GM12891 (cell line): ENCODE measurements at places on chromosomes 2 and 18.

DNA sequence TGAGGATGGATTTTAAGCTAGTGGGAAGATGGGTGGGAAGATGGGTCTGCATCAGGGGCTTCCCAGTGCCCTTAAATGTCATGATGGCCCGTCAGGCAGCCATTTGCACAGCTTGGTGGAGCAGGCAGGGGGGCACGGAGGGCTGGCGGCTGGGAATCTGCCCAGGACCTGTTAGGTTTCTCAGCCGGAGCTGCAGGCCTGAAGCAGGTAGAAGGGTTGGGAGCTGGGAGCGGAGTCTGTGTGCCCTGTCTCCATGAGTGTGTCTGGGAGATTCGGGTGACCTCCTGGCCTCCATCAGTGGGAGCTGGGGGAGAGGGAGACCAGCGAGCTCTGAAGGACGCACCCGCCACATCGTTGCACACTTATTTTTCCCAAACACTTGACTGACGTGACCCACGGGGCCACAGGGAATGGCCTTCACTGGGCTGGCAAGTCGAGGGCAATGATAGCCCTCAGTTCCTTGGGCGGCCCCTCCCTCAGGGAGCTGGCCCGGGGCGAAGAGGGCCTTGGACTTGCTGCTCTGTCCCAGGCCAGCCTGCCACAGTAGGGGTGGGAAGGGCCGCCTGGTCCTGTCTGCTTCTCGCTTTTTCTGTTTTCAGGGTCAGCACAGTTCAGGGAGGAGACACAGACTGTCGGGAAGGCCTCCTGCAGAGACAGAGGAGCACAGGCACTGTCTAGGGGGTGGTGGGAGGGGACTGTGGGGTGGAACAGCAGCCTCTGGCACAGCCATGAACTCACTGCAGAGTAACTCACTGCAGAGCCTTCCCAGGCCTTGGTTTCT is 236.8 kb downstream of the ZBTB7C start:
- DNase-seq: no peak

- no peak for DNase-seq
These were observed 23.3 kb downstream of the PELI1 start for GRCh38 chr2:64120928-64121327.

GRCh38 chr2:224528171-224528570 is 57.0 kb downstream of the CUL3 start:
- DNase-seq: no peak

- no peak for DNase-seq
These were observed 11.4 kb downstream of the GPR35 start for GRCh38 chr2:240636563-240637115.

DNA sequence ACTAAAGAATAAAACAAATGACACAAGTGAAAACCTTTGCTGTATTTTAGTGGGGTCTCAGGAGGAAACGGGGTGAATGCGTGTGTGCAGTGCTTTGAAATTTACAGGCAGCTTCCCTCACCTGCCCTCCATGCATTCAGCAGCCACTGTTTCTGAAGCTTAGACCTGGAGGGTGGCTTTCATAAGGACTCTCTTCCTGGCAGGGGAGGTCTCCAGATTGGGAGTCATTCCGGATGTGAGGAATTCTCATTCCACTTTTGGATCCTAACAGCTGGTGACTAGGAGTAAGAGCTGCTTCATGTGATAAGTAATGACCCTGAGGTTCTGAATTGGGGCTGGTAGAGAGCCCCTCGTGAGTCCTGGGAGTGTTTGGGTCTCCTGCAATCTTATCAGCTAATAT is 192.5 kb downstream of the SH3BP4 start:
- no peak for DNase-seq

GRCh38 chr2:62348700-62349099 is 152.8 kb downstream of the B3GNT2 start:
- no peak for DNase-seq

GRCh38 chr18:62526098-62527025 is 3.5 kb downstream of the ZCCHC2 start:
- no peak for DNase-seq

GRCh38 chr2:138373993-138374408 is 127.6 kb upstream of the SPOPL start:
- peak; percentile 5 for DNase-seq

GRCh38 chr2:152219077-152219828 is 43.7 kb upstream of the STAM2 start:
- DNase-seq: no peak

GRCh38 chr2:141943918-141944317 is 186.9 kb downstream of the LRP1B start:
- no peak for DNase-seq

DNA sequence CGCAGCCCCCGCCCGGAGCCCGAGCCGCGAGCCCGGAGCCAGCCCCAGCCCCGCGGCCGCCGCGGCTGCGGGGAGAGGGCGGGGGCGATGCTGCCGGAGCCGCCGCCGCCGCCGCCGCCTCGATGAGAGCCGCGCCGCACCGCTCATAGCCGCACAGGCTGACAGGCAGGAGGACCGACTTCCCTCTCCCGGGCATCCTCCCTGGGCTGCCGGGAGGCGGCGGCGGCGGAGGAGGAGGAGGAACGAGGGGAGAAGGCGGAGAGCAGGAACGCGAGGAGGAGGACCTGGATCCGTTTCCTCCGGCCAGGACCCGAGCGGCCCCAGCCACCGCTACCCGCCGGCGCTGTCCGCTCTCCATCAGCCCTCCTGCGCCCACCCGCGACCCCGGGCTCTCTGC is 370 bp downstream of the KLHL29 start:
- peak; percentile 41 for DNase-seq

DNA sequence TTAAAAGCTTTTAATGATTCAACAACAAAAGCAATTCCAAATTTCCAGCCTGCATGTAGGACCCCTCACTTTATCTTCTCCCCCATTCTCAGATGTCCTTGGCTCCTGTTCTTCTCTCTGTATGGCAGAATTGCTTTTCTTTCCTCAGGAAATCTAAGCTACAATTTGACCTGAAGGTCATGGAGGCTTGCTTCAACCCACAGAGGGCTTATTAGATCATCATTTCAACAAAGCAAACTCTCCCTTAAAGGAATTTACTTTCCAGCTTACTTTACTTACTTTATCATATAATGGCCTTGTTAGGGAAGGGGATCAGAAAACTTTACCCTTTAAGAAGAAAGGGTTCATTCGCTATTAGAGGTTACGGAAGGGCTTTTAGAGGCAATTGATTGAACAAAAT is 211.5 kb downstream of the RAD51AP2 start:
- DNase-seq: no peak

DNA sequence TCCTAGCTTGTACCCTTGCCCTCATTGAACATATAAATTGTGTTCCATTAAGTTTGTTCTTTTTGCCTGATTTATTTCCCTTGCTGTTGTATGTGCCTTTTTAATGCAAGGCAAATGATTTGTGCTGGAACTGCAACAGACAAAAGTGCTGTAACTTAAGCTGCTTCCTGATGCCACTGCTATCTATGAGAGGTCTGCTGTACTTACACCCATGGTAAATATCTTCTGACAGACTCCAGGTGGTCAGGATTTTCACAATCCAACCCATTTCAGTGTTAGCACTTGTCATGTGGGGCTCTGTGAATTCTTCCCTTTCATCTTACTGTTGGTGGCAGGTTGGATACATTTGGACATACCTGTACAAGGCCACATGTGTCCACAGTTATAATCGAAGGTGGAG is 63.5 kb downstream of the ARHGAP15 start:
- DNase-seq: no peak

DNA sequence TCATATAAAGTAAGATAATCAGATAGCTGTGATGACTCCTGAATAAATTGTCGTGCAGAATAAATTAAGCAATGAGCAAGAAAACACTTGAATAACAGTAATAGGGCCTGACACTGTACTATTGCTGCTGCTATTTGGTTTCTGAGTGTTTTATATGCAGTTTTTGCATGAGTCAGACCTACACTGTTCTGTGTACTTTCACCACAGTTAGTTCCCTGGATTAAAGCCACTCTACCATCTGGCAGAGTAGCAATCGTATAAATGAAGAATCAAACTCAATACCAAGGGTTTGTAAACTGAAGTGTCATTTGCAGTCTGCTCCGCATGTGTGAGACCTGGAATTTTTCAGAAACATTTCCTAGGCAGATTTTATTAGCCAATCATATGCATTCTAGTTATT is 398.6 kb upstream of the CDH7 start:
- DNase-seq: no peak

- DNase-seq: no peak
These were observed 237.7 kb downstream of the ATAD2B start for GRCh38 chr2:23689131-23689700.

DNA sequence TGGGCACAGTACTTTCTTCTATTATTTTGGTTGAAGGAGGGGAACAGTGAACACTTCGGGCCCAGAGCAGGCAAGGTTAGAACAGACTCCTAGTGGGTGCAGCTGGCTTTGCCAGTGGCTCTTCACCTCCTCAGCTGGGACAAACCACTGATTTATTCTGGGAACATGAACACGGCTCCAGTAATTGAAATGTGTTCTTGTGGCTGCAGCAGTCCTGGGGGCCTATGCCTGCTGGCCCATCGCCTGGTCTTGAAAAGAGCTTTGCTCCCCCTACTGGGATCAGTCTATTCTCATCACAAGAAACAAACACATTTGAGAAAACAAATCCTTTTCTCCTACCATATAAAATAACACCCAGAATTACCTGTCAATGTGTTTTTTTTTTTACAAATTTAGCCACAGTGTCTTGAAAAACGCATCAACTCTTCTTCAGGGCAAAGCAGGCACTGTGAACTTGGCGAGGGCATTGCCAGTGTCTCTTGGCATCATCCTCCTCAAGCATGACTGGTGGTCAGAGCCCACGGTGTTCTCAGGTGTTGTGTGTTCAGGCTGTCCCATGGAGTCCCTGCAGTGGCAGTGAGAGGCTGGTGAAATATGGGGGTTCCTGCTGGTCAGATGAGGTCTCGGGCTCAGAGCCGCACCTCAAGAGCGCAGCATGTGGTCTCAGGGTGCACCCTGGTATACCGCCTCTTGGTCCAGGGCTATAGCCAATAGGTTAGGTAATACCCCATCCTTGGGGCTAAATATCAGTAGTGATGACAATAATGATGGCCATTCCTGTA is 51.3 kb downstream of the RNF144A start:
- DNase-seq: no peak

- DNase-seq: no peak
These were observed 321.9 kb upstream of the NETO1 start for GRCh38 chr18:73189718-73190117.

- DNase-seq: no peak
These were observed 69.3 kb downstream of the SIGLEC15 start for GRCh38 chr18:45894818-45895217.

- DNase-seq: no peak
These were observed 306.5 kb upstream of the TNP1 start for GRCh38 chr2:217166241-217166850.

DNA sequence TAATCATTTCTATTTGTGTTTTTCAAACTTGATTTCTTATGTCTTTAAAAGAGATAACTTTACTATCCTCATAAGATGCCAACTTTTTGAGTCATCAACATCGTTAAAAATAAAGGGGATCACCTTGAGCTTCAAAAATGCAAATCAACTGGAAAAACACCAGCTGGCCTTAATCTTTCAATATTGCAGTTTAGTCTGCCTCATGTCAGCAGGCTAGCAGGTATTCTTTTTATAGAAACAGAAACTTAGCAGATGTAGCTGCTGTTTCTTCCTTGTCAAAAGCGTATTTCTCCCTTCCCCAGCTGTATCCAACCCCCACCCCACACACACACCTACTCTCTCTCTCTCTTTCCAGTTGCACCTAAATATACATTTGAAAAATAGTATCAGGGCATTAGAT is 154.1 kb upstream of the ZNF804A start:
- DNase-seq: no peak

DNA sequence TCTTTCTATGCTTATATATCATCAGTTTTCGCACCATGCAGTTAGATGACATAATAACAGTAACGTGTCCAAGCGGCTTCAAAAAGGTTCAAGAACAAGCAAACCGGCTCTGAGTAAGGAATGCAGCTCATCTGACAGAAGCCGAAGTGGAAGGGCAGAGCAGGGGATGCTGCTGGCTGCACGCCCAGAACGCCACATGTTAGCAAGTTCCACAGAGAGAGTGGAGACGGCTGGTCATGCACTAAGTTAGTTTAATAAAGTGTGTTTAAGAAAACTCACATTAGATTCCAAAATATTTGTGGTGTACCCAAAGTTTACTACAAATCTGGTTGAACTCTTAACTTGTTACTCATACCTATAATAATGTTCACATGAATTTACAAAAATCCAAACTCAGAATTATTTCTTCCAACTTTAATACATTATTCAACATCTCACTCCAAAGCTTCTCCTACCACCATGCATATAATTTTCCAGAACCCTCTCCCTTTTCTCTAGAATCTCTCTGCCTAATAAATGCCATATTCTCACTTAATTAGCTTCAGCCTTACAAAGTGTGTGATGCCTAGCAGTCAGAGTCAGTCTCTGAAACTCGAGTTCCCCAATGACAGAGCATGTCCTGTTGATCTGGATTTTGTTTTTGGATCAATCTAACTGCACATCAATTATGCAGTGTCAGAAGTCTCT is 170.0 kb downstream of the DNAH7 start:
- DNase-seq: no peak

DNA sequence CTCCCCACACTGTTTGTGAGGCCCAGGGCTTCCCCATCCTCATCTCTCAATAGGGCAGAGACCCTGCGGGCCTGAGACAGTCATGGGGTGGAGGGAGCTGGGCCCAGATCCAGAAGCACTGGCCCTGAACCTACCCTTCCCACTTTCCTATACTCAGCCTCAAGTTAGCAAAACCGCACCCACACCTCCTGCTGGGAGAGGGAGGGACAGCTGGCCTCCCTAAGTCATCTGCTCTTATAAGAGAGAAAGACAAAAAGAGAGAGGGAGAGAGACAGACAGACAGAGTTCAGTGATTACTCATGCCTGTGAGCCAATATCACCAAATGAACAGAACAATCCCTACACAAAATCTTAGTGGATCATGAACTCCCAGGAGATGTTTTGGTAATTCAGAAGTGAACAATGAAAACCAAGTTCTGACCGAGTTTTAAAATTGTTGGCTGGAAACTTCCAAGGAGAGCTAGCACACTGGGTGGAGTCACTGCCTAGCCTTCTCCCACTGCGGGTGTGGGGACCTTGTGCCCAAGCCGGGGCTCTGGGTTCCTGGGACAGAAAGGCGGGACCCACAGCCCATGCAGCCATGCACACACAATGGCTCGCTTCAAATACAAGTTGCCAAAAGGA is 130.5 kb downstream of the PXDN start:
- DNase-seq: no peak

DNA sequence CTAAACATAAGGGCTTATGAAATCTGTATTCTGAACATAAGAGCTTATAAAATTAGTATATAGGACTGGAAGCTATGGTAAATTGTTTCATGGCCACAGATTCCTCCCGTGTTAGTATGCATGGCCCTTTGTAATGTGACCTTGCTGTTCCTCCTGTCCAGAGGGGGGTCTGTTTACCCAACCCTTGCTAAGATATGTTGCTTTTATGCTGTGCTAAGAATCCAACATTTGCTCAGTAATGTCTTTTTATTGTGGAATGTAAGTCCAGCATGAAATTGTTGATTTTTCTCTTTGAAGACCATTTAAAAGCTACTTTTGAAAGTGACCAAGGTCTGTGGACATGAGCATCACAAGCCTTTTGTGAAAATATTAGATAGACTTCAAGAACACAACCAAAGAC is 485.4 kb downstream of the PARD3B start:
- no peak for DNase-seq

GRCh38 chr2:122061831-122062230 is 306.4 kb downstream of the TSN start:
- no peak for DNase-seq
